ENCODE measurements at places on chromosomes 16 and 17. TPM values are rescaled to one million over a fixed set of nuclear protein-coding genes. Genes with fewer than 3 reads are reported as not detected.

- DNase-seq: no peak
Measured at GRCh38 chr17:34750004-34750403, 170.6 kb downstream of the TMEM132E start.

DNA sequence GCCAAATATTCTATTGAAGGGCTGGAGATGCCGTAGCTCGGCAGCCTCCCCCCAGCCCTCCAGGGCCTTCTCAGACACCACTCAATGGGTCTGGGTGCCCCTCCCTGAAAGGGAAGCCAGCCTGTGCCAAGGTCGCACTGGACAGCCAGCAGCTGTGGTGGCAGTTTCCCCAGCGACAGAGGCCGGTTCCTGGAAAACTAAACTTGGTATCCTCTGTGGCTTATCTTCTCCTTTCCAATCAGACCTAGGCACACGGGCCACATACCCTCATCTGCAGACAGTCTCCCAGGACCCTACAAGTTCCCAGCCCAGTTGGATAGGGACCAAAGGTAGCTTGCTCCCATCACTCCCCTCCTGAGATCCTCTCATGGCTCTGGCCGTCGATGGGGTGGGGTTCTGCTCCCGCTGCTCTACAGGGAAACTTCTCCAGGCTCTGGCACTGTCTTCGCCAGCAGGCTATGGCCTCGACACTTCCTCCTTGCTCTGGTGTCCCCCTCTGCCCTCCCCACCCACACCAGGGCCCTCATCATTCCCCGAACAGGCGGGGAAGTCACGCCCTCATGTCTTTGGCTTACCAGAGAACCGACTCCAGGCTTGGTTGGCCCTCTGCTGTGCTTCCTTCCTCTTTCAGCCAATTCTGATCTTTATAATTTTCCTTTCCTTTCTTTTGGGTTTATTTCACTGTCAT lies 18.3 kb upstream of the IL21R start:
- no peak for DNase-seq

- DNase-seq: no peak
Measured at GRCh38 chr17:61458000-61458399, 5.8 kb downstream of the TBX4 start.

DNA sequence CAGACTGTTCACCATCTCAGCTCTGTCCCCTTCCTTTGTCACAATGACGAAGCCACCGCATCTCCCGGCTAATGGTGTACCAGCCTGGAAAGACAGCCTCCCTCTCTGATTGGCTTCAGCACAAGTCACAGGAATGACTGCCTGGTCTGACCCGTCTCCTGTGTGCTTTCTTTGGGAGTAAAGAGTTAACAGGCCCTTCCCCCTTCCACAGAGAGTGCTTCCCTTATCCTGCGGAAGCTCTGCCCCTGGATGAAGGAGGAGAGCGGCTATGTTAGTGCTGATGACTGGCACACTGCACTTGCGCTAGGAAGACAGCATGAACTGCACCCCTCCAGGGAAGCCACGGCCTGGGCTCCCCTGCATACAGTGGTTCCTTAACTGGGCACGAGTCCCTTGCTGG lies 11.3 kb downstream of the USB1 start:
- DNase-seq: no peak

The CD300E gene
- total RNA-seq: not detected

DNA sequence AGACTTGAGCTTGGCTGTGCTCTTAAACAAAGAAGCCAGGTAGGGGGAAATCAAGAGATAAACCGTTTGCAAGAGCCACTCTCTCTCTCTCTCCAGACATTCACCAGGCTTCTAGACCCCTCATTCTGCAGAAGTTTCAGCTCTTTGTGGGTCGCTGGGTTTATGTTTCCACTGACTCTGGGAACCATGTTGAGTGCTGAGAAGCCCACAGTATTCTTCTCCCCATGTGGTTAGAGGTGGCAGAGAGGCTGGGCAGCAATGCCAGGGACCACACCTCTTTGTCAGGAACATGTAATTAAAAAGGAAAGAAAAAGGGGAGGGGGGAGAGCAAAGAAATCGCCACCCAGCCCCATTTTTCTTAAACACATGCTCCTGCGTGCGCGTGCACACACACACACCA lies 154.8 kb upstream of the SOX9 start:
- no peak for DNase-seq

- DNase-seq: no peak
Measured at GRCh38 chr16:74218871-74219270, 77.7 kb upstream of the PSMD7 start.

DNA sequence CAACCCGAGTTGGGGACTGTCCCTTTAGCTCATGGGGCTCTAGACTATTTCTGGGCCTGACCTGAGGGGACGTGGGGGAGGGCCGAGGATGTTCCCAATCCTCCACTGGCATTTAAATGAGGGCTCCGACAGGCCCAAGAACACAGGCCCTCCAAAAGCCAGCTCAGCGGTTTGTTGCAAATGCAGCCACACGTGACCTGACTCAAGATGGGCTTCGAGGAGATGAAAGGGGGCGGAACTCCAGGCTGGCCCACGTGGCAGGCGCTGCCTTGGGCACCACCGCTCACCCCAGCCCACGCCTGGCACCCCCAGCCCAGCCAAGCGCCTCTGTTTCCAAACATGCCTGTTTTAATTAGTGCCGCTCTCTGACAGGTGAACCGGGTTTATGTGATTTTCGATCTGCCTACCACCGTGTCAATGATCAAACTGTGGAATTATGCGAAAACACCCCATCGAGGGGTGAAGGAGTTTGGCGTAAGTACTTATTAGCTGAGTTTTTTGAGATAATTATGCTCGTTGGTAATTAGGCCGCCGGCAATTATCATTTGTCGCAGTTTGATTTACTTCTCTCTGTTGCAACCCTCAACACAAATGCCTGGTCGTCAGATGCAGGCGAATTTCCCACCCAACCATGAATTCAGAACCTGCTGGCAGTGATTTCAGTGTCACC lies 226.7 kb downstream of the KATNIP start:
- DNase-seq: no peak

- no peak for DNase-seq
Measured at GRCh38 chr17:8001976-8002720, at the start of gene GUCY2D. Gene GUCY2D, plus strand, starts transcription at chr17:8002615. Its CDS starts 433 bp downstream, at chr17:8003048.

GRCh38 chr16:89187032-89187769 lies 13.1 kb downstream of the SLC22A31 start:
- no peak for DNase-seq

GRCh38 chr16:64997121-64997520 lies 124.7 kb downstream of the CDH11 start:
- no peak for DNase-seq

DNA sequence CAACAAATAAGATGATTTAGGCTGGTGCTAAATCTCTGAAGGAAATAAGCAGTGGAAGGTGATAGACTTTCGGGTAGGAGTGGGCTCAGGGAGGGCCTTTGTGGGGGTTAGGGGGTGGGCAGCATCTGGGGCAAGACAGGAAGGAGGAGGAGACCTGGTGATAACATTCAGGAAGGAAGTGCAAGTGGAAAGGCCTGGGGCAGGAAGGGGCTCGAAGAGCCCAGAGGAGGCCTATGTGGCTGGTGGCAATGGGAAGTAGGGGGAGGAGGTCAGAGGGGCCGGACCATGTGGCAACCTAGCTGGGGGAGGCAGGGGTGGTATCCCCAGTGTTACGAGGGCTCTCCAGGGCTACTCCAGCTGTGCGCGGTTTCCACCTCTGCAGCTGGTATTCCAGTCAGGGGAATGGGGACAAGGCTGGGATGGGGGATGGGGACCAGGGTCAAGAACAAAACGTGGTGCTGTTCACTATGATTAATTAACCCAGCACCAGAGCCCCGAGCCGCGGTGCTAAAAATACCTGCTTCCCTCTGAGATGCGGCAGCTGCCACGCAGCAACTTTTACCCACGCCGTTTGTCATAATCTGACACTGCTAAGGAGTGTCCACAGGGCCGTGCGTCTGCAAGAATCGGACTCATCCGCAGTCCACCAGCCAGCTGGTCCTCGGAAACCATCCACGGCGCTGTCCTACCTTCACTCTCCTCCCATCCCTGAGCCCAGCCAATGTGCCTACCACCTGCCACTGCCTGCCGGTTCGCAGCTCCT lies 5.2 kb upstream of the CCDC182 start:
- DNase-seq: no peak

DNA sequence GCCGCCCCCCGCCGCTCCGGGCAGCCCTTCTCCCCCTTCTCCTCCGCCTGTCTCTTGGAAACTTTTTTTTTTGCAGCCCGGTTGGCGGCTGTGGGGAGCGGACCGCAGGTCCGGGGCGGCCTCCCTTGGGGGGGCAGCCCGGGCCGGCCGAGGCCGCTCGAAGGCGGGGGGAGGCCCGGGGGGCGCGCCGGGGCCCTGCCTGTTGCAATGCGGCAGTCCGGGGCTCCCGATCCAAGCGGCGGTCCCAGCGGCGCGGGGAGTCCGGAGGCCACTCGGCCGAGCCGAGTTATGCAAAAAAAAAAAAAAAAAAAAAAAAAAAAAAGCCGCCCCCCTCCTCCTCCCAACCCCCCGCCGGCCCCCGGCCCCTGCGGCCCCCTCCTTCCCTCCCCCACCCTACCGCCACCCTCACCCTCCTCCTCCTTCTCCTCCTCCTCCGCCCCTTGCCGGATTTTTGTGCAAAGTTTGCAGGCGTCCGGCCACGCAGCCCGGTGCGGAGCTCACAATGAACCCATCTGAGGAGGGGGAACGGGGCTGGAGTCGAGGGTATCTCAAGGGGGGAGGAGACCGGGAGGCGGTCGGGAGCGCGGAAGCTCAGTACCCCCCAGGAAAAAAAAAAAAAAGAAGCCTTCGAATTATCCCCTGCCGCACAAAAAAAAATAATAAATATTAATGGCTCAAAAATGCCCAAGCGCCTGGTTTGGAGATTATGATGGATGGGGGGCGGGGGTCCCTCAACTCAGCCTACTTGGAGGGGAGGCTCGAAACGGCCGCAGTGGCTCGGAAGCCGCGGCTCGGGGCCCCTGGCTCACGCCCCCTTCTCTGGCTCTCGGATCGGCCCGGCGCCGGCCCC lies at the start of gene ZNF423:
Gene ZNF423, minus strand, starts transcription at position 291 of the 850 bp plus-strand sequence. CDS start 338 bp downstream, outside the sequence.
- DNase-seq: no peak

GRCh38 chr16:75502916-75503605 lies 7.8 kb upstream of the CHST6 start:
- DNase-seq: no peak

The NDRG4 gene
- 4.9 TPM for total RNA-seq

DNA sequence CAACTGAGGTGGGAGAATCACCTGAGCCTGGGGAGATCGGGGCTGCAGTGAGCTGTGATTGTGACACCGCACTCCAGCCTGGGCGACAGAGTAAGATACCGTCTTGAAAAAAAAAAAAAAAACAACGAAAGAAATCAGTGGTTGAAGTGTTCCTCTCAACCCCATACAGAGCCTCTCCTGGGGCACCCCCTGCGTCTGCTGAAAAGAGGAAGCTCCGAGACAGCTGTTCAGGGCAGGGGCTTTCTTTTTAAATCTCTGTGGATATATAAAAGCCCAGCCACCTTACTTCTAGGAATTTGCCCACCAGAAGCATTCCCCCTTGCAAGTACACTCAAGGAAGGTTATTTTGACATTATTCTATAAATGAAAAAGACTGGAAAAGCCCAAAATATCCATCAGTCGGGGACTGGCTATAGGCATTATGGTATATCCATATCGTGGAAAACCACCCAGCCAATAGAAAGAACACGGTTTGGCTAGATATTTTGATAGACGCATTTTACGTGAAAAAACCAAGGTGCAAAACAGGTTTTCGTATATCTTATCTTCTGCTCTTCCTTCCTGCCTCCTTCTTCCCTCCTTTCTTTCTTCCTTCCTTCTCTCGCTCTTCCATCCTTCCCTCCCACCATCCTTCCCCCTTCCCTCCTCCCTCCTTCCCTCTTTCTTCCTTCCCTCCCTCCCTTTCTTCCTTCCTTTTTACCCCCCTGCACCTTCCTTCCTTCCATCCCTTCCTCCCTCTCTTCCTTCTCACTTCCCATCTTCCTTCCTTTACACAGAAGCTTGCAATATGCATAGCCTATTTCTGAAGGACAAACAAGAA lies 9.2 kb upstream of the CCL22 start:
- no peak for DNase-seq

DNA sequence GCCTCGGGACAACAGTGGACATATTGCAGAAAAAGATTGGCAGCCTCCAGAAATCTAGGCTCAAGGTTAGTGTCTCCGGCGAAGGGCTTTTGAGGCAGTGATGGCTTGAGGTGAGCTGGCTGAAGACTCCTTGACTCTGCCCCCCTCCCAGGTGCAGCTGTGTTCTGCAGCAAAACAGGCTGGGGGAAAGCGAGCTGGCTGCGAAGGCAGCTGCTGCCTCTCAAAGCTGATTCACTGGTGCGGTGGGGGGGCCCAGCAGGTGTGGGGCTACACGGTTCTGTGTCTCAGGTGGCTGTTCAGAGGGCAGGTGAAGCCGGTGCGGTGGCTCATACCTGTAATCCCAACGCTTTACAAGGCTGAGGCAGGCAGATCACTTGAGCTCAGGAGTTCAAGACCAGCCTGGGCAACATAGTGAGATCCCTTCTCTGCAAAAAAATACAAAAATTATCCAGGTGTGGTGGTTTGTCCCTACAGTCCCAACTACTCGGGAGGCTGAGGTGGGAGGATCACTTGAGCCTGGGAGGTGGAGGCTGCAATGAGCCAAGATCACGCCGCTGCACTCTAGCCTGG lies 22.9 kb downstream of the C16orf96 start:
- DNase-seq: no peak

The MFSD11 gene
- total RNA-seq: 23.9 TPM

- DNase-seq: no peak
Measured at GRCh38 chr16:86298758-86299134, 211.6 kb upstream of the FOXF1 start.

The CA5A gene
- total RNA-seq: not detected

The FA2H gene
- total RNA-seq: 122 TPM

- DNase-seq: no peak
Measured at GRCh38 chr16:56282451-56282850, 91.2 kb downstream of the GNAO1 start.

DNA sequence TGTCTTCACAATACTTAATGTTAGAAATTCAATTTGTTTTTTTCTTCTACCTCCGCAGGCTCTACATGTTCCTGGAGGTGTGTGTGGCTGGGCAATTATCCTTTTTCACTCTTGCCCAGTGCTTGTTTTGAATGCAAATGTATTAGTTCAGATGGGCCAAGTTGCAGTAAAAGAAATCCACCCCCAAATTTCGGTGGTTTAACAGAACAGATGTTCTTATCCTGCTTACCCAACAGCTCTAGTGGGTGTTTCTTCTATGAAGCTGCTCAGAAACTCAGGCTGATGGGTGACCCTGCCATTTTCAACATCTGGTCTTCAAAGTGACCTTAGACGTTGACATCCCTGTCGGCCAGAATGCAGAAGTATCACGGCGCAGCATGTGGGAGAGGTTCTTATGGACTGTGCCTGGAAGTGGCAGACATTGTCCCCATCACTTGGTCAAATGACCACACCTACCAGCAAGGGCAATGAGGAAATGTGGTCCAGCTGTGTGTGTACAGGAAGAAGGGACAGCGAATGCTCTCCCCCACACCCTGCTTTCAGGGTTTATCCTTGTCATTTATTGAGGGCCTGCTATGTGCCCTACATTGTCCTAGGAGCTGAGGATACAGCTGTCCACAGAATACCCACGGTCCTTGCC lies 157.3 kb downstream of the CDH13 start:
- no peak for DNase-seq

The SGCA gene
- total RNA-seq: not detected

DNA sequence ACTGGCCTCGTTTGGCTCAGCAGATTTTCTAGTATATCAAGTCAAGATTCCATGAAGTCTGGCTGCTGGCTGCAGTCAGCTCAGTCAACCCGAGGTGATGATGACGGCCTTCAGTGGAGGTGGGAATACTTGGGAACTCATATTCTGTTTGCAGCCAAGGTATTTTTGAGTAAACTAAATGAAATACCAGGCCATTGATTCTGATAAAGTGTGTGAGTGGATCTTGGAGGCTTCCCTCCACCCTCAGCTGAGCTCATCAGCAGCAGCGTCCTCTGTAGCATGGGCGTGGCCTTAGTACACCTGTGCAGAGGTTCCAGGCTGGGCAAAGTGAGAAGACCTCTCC lies 22.0 kb upstream of the TACO1 start:
- DNase-seq: no peak
